ENCODE measurements at places on chromosomes 6 and 20. TPM values are rescaled to one million over a fixed set of nuclear protein-coding genes. Genes with fewer than 3 reads are reported as not detected.

CEBPB gene
- 7.0 TPM for total RNA-seq

SNAI1 gene
- 6.5 TPM for total RNA-seq

PCNA gene
- 185 TPM for total RNA-seq

COL19A1 gene
- not detected for total RNA-seq

C2 gene
- not detected for total RNA-seq

LGSN gene
- total RNA-seq = not detected

CRISP2 gene
- total RNA-seq = not detected

HNF4A gene
- not detected for total RNA-seq

CAPN11 gene
- total RNA-seq = 0.65 TPM

APCDD1L gene
- total RNA-seq = 0.38 TPM

SRSF3 gene
- total RNA-seq = 438 TPM

AVP gene
- total RNA-seq = not detected

SYTL3 gene
- 1.3 TPM for total RNA-seq

IMPG1 gene
- 0.29 TPM for total RNA-seq

TCF21 gene
- not detected for total RNA-seq

MLN gene
- not detected for total RNA-seq

MOG gene
- not detected for total RNA-seq

HLA-DQB2 gene
- not detected for total RNA-seq

SAMD3 gene
- total RNA-seq = not detected

PCMTD2 gene
- total RNA-seq = 39.2 TPM

RRBP1 gene
- 94.7 TPM for total RNA-seq

OPRL1 gene
- total RNA-seq = 1.3 TPM

TPD52L1 gene
- total RNA-seq = 7.2 TPM

C6orf52 gene
- total RNA-seq = not detected

WFDC2 gene
- not detected for total RNA-seq

KIFC1 gene
- 33.6 TPM for total RNA-seq

SEMG1 gene
- not detected for total RNA-seq

ABRACL gene
- 95.8 TPM for total RNA-seq
